IPS DF 6.9 (cell line): ENCODE measurements at places on chromosomes 16 and 17.

DNA sequence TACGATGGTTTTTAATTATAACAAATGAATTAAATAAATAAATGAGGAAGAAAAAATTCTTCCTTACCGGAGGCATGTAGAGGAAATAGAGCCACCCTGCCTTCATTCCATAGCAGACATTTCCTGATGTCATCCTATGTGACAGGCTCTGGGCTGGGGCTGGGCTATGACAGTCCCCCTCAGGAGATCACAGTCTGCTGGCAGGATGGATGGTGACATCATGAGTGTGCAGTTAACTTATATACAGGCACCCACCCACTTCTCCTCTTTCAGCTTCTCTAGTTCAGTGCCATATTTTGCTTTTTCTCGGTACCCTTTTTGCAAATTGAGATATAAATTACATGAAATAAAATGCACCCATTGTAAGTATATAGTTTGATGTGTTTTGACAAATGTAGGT, 6.4 kb upstream of the CMTM3 start:
- no peaks in the 10 kb centered on the region for H3K36me3 ChIP-seq
- H3K27me3 ChIP-seq = no peaks in the 10 kb centered on the region
- no peak for DNase-seq
- no peak overlapping the region for H3K4me3 ChIP-seq

DNA sequence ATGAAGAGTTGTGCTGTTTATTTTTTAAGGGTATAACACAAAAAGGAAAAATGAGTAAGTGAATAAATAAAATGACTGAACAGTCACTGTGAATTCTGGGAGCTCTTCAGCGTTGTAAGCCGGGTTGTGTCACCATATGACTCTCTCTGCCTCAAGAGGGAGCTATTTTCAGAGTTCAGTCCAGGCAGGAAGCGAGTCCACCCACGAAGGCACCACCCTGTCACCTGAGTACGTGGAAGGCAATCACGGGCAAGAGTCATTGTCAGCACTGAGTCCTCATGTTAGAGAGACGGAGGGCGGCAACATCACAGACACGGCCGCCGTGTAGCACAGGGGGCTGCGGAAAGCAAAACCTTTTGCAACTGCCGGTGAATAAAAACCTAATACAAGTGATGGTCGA, 227.6 kb downstream of the UTP18 start:
- no peaks in the 10 kb centered on the region for H3K36me3 ChIP-seq
- H3K27me3 ChIP-seq = no peaks in the 10 kb centered on the region
- H3K27ac ChIP-seq = no peak overlapping the region
- peak; percentile 58 for DNase-seq
- H3K4me1 ChIP-seq = no peaks in the 10 kb centered on the region
- H3K4me3 ChIP-seq = no peak overlapping the region

DNA sequence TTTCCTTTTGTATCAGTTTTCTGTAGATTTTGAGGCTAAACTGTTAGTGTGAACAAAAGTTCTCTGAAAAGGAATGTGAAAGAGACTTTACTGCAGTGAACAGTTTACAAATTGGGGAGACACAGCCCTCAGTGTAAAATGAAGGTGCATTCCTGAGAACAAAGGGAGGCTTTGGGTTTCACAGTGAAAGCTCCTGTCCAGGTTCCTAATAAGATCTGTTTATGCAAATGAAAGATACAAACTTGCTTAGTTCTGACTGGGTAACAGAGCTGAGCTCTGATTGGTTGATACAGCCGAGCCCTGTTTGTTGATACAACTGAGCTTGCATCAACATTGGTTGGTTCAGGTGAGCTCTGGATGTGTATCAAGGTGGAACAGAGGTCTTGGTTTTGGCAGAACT, 8.3 kb upstream of the CDRT15 start:
- H3K4me3 ChIP-seq = no peak overlapping the region
- H3K27me3 ChIP-seq = no peaks in the 10 kb centered on the region
- no peaks in the 10 kb centered on the region for H3K4me1 ChIP-seq
- H3K27ac ChIP-seq = no peak overlapping the region

DNA sequence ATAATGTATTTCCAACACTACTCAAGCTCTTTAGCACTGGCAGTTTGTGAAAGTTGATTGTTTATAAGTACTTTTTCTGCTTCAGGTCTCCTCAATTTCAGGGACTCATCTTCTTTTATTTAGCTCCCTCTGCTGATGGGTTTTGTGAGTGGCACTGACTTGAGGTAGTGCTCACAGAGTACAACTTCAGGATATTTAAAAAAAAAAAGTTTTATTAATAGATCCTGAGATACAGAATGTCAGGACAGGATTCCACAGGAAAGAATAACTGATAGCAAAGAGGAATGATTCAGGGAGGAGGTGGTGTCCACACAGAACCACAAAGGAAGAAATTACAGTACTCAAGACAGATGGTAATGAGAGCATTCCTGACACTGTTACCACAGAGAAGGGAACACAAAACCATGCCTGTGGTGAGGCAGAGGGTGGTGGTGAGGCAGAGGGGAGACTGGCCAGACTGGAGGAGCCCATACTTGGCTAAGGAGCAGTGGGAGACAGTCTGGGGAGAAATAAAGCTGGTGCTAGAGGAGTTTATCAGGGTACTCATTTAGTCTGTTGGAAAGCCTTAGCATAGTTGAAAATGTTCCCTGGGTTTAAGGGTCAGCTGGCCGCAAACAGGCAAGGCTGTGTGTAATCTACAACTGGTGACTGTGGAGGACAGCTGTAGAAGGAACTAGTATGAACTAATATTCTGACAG, 63.7 kb downstream of the SPAG9 start:
- no peaks in the 10 kb centered on the region for H3K27me3 ChIP-seq
- no peak for DNase-seq
- H3K4me1 ChIP-seq = no peaks in the 10 kb centered on the region
- no peaks in the 10 kb centered on the region for H3K36me3 ChIP-seq
- H3K27ac ChIP-seq = no peak overlapping the region
- no peak overlapping the region for H3K4me3 ChIP-seq

GRCh38 chr17:82216301-82217119, 3.9 kb upstream of the CCDC57 start:
- H3K27ac ChIP-seq = no peak overlapping the region
- no peak for DNase-seq
- no peak overlapping the region for H3K4me3 ChIP-seq
- peaks cover 6% of the 10 kb centered on the region; the same call in 1 of the 2 replicates for H3K27me3 ChIP-seq
- no peaks in the 10 kb centered on the region for H3K36me3 ChIP-seq

GRCh38 chr16:81610144-81610842, 165.7 kb downstream of the CMIP start:
- no peak overlapping the region for H3K27ac ChIP-seq
- no peaks in the 10 kb centered on the region for H3K4me1 ChIP-seq
- no peaks in the 10 kb centered on the region; the same call in 1 of the 2 replicates for H3K36me3 ChIP-seq
- H3K4me3 ChIP-seq = no peak overlapping the region
- DNase-seq = no peak

GRCh38 chr16:19833176-19833575, 51.5 kb downstream of the GPRC5B start:
- DNase-seq = no peak
- H3K36me3 ChIP-seq = no peaks in the 10 kb centered on the region
- no peaks in the 10 kb centered on the region for H3K4me1 ChIP-seq
- H3K27me3 ChIP-seq = no peaks in the 10 kb centered on the region
- no peak overlapping the region for H3K4me3 ChIP-seq
- H3K27ac ChIP-seq = no peak overlapping the region

DNA sequence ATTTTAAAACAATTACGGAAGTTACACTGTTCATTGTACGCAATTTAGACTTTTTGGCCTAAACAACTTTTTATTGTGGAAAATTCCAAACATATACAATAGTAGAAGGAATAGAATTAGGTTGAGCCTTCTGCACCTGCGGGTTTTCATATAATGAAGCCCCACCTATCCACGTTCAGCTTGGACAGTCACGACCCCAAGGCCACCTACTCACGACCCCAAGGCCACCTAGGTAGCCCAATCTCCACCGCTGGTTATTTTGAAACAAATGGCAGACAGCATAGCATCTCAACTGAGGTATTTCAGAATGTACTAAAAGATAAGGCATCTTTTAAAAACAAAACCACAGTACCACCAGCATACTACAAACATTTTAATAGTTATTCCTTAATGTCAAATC, 631 bp downstream of the NLRC5 start:
- no peaks in the 10 kb centered on the region; the same call in none of the 2 replicates for H3K4me1 ChIP-seq
- H3K36me3 ChIP-seq = no peaks in the 10 kb centered on the region
- no peak overlapping the region for H3K27ac ChIP-seq
- H3K4me3 ChIP-seq = peak overlapping the region; percentile 53; the same call in 1 of the 2 replicates
- peaks cover 4% of the 10 kb centered on the region; the same call in 1 of the 2 replicates for H3K27me3 ChIP-seq

DNA sequence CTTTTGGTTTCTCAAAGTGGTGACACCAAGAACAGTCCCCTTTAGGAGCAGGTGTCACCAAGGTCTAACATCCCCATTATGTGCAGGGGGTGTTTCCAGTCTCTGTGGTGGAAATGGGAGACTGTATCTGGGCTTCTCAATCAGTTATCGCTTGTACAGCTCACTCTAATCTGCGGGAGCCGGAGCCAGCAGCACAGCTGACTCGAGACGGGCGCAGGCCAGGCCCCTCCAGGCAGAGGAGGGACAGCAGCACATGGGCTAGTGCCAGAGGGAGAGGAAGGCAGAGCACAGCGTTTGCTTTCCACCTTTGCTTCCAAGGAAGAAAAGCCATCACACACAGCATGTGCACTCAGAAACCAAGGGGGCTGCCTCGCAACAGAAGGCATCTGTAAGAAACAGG, 91.2 kb upstream of the CREBBP start:
- no peak overlapping the region for H3K27ac ChIP-seq
- no peaks in the 10 kb centered on the region for H3K27me3 ChIP-seq
- H3K4me3 ChIP-seq = no peak overlapping the region
- H3K36me3 ChIP-seq = no peaks in the 10 kb centered on the region
- H3K4me1 ChIP-seq = no peaks in the 10 kb centered on the region

DNA sequence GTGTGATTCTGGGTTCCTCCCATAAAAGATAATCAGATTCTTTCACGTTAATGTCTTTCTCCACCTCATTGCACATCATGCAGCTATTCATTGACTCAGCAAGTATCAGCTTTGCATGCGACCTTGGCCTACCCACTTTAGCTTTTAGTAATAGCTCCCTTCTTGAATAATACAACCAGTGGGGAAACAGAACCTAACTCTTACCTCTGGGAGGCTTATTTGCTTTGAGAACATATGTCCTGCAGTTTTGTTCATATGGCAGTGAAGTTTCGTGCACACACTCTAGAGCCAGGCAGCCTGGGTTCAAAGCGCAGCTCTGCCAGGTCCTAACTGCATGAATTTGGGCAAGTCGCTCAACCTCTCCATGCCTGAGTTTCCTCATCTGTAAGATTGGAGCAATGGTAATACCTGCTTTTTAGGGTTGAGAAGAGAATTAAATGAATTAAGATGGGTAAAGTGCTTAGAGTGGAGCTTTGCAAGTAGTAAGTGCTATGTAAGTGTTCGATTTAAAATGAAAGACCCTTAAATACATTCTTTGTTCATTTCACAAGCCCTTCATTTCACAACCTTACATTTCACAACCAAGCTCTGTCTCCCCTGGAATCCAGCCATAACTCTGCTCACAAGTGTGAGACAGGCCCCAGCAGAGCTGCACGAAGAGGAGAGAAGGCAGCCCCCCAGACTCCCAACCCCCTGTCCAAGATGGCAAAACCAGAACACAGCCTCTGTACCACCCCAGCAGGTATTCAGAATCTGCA, 29.3 kb downstream of the MAPT start:
- no peak overlapping the region for H3K27ac ChIP-seq
- no peak for DNase-seq
- H3K36me3 ChIP-seq = no peaks in the 10 kb centered on the region
- H3K4me3 ChIP-seq = no peak overlapping the region
- H3K4me1 ChIP-seq = no peaks in the 10 kb centered on the region
- H3K27me3 ChIP-seq = no peaks in the 10 kb centered on the region

GRCh38 chr17:76207275-76208059, 32.8 kb downstream of the RNF157 start:
- H3K27me3 ChIP-seq = no peaks in the 10 kb centered on the region
- no peak overlapping the region for H3K4me3 ChIP-seq
- no peaks in the 10 kb centered on the region for H3K36me3 ChIP-seq
- H3K27ac ChIP-seq = no peak overlapping the region
- H3K4me1 ChIP-seq = no peaks in the 10 kb centered on the region; the same call in 1 of the 2 replicates
- no peak for DNase-seq

DNA sequence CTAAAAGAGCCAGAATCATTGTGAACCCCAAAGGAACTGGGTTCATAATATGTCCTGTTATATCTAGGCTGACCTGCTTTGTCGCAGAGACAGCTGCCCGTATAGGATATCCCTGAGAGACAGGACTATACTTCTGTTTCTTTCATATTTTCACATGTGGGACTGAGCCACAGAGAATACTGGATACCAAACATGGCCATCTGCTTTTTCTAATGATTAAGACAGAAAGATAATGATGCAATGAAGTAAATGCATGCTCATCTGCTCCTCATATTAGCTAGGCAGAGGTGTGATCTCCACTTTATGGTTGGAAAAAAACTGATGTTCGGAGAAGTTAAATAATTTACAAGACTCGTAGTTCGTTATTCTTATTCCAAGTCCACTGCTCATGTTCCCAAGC, 160.4 kb downstream of the AATF start:
- peaks cover 3% of the 10 kb centered on the region for H3K4me1 ChIP-seq
- H3K4me3 ChIP-seq = no peak overlapping the region
- no peak for DNase-seq
- peaks cover 4% of the 10 kb centered on the region; the same call in 1 of the 2 replicates for H3K36me3 ChIP-seq
- H3K27me3 ChIP-seq = no peaks in the 10 kb centered on the region

DNA sequence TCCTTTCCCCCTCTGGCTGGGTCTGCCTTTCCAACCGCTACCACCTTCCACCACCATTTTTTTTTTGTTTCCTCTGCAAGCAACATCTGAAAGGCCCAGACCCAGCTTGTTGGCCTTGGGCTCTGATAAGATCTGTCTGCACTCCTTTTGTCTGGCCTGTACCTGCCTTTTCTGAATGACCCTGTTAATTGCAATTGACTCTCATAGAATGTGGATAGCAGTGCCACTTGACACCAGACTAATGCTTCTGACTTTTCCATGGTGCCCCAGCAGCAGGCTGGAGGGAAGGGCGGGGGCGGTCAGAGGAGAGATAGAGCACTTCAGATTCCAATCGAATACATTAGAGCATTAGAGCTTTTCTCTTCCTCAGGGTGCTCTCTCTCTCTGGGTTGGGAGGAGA, 538.9 kb downstream of the WWOX start:
- no peaks in the 10 kb centered on the region for H3K36me3 ChIP-seq
- H3K4me3 ChIP-seq = no peak overlapping the region
- no peak overlapping the region for H3K27ac ChIP-seq
- DNase-seq = no peak
- H3K27me3 ChIP-seq = no peaks in the 10 kb centered on the region
- peaks cover 2% of the 10 kb centered on the region; the same call in 1 of the 2 replicates for H3K4me1 ChIP-seq

- H3K36me3 ChIP-seq = no peaks in the 10 kb centered on the region
- H3K27me3 ChIP-seq = no peaks in the 10 kb centered on the region
- no peak overlapping the region for H3K4me3 ChIP-seq
- DNase-seq = no peak
Measured at GRCh38 chr17:36111068-36111490, 7.5 kb downstream of the CCL4 start.

GRCh38 chr17:39738983-39739884, 1.5 kb downstream of the GRB7 start:
- H3K4me3 ChIP-seq = peak overlapping the region; percentile 62; the same call in 1 of the 2 replicates
- no peak for DNase-seq
- H3K27me3 ChIP-seq = no peaks in the 10 kb centered on the region
